Fibroblast of lung (primary cell): ENCODE measurements at places on chromosomes 7 and 10. TPM values are rescaled to one million over a fixed set of nuclear protein-coding genes. Genes with fewer than 3 reads are reported as not detected.

DNA sequence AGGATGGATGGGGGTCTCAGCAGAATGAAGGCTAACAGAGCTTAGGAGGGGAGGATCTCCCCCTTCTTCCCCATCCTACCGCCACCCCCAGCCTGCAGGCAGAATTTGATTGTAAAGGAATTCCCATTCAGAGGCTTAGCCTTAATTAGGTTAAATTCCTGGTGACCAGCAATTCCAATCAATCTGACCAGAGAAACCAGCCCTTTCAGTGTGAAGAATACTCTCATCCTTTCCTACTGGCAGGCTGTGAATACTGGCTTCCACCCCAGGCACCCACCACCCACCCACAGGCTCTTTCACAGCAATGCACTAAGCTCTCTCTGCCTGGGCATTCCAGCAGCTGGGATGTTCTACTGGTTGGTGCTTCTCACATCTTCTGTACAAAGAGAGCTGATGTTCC, 137.9 kb upstream of the LYZL1 start:
- H3K4me3 ChIP-seq: no peak overlapping the region
- H3K4me1 ChIP-seq: no peaks in the 10 kb centered on the region
- H3K36me3 ChIP-seq: no peaks in the 10 kb centered on the region
- H3K27ac ChIP-seq: no peak overlapping the region
- peaks cover 4% of the 10 kb centered on the region for H3K27me3 ChIP-seq

- H3K27me3 ChIP-seq: peaks cover 2% of the 10 kb centered on the region
- no peak for DNase-seq
- H3K36me3 ChIP-seq: no peaks in the 10 kb centered on the region
- no peak overlapping the region for H3K4me3 ChIP-seq
- H3K4me1 ChIP-seq: no peaks in the 10 kb centered on the region
Measured at GRCh38 chr7:104859754-104860426, 154.1 kb upstream of the KMT2E start.

GRCh38 chr7:50787825-50788224, 5.1 kb upstream of the GRB10 start:
- H3K4me3 ChIP-seq: no peak overlapping the region
- no peak overlapping the region for H3K27ac ChIP-seq
- H3K4me1 ChIP-seq: no peaks in the 10 kb centered on the region

DNA sequence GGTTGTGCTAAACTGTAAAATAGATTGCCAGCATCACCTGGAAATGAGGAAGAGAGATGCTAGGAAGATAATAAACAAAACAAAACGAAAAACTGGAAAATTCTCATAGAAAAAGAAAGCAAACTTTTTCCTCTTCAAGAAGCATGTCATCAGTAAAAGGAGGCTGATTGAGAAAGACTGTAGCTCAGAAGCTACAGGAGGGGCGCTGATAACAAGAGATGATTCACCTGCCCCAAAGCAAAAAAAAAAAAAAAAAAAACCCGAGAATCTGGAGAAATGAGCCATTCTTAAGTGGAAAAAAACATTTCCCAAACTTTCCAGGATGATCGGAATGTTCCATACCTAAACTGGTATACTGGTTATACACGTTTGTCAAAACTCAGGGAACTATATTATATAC, 130.5 kb upstream of the C1QL3 start:
- H3K27me3 ChIP-seq: no peaks in the 10 kb centered on the region
- H3K36me3 ChIP-seq: no peaks in the 10 kb centered on the region
- H3K4me3 ChIP-seq: no peak overlapping the region

The GPC2 gene
- 1.8 and 2.3 TPM in 2 replicates for total RNA-seq

GRCh38 chr7:138162236-138162635, 86.0 kb downstream of the AKR1D1 start:
- no peaks in the 10 kb centered on the region for H3K27me3 ChIP-seq
- H3K4me1 ChIP-seq: no peaks in the 10 kb centered on the region
- H3K27ac ChIP-seq: no peak overlapping the region
- DNase-seq: no peak
- no peak overlapping the region for H3K4me3 ChIP-seq
- no peaks in the 10 kb centered on the region for H3K36me3 ChIP-seq

DNA sequence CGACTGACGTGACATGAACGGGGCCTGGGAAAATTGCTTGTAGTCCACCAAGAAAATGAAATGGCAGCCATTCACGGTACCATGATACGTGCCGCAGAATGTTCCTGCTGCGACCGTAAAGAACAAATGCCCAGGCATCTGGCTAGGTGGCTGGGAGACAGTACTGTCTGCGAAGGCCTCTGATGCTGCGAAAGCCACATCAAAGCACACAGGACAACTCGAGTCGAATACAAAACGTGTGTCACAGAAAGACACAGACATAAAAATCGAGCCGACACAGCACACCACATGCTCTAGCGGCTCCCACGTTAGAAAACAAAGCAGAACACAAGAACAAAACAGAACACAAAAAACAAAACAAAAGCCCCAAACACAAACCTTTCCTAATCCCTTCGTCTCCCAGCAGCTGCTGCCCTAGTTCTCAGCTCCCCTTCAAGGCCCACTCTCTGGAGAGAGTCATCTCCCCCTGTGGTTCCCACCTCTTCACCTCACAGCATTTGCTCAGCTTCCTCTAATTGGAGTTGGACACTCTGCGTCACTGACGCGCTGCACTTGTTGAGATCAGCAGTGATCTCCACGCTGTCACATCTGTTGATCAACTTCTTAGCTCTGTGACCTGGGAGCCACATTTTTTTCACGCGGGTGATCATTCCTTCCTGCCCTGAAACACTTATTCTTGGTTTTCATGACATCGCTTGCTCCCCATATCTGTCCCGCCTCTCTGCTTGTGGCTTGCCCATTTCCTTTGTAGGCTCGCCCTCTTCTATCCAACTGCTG, 112.2 kb downstream of the CLEC2L start:
- DNase-seq: no peak
- H3K4me1 ChIP-seq: no peaks in the 10 kb centered on the region
- H3K27me3 ChIP-seq: no peaks in the 10 kb centered on the region
- no peak overlapping the region for H3K27ac ChIP-seq

- H3K27ac ChIP-seq: peak overlapping the region; percentile 0
- H3K4me3 ChIP-seq: no peak overlapping the region
- H3K27me3 ChIP-seq: no peaks in the 10 kb centered on the region
- H3K36me3 ChIP-seq: no peaks in the 10 kb centered on the region
- peaks cover 7% of the 10 kb centered on the region for H3K4me1 ChIP-seq
Measured at GRCh38 chr10:4704034-4704545, 121.9 kb upstream of the AKR1E2 start.

The DYNC1I1 gene
- under 0.01 and 0.17 TPM in 2 replicates for total RNA-seq

- H3K4me3 ChIP-seq: no peak overlapping the region
- H3K4me1 ChIP-seq: no peaks in the 10 kb centered on the region
- DNase-seq: no peak
- H3K27me3 ChIP-seq: no peaks in the 10 kb centered on the region
Measured at GRCh38 chr10:130050721-130051120, 59.9 kb downstream of the C10orf143 start.

DNA sequence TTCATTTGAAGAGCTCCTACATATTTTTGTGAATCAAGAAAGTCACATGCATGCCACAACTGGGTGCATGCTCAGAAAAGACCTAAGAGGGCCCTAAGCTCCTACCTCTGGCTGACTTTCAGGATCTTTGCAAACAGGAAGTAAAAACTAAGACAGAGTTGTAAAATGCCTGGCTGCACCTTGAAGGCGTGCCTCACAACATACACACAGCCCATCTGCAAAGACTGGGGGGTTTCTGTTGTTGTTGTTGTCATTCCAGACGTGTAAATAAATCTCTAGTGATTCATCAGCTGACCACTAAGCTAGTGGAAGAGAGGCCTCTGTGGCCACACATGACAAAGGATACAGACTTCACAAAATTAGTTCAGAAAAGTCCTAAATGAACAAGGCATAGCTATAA, 31.8 kb downstream of the SMURF1 start:
- no peak overlapping the region for H3K27ac ChIP-seq
- no peaks in the 10 kb centered on the region for H3K36me3 ChIP-seq
- no peak for DNase-seq
- peaks cover 27% of the 10 kb centered on the region for H3K4me1 ChIP-seq
- no peak overlapping the region for H3K4me3 ChIP-seq

- no peaks in the 10 kb centered on the region for H3K27me3 ChIP-seq
- H3K4me1 ChIP-seq: no peaks in the 10 kb centered on the region
- DNase-seq: no peak
- H3K36me3 ChIP-seq: no peaks in the 10 kb centered on the region
Measured at GRCh38 chr7:20541608-20542349, 73.7 kb upstream of the ABCB5 start.

The TMEM209 gene
- 9.5 and 9.7 TPM in 2 replicates for total RNA-seq
